ENCODE measurements at places on chromosomes 3 and 15.

DNA sequence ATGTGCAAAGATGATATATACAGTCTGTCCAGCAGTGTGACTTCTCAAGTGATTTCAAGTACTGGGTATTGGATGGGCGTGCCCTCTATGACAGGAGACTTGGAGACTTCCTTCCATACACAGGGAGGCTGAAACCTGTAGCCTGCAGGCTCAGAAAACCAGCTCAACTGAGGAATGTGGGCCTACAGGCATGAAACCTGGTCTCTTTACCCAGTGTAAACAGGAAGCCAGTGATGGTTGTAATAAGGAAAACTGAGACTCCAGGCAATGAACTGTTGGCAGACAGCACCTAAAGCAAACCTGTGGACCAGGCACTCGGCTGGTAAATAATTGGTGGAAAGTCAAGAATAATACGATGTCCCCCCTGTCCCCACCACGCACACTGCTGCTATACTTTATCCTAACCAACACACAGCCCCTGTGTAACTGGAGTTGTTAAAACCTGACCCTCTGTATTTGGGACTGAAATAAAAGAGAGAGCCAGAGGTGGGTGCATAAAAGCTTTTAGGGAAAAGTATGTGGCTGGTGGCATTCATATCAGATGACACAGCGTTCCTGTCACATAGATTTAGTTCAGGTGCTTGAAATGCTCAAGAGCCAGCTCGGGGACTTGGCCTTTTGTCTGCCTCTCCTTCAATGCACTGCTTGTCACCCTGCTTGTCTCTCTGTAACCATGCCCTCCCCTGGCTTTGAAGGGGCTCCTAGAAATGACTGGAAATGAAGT lies 144.7 kb downstream of the TPRG1 start:
- DNase-seq, result no peak

DNA sequence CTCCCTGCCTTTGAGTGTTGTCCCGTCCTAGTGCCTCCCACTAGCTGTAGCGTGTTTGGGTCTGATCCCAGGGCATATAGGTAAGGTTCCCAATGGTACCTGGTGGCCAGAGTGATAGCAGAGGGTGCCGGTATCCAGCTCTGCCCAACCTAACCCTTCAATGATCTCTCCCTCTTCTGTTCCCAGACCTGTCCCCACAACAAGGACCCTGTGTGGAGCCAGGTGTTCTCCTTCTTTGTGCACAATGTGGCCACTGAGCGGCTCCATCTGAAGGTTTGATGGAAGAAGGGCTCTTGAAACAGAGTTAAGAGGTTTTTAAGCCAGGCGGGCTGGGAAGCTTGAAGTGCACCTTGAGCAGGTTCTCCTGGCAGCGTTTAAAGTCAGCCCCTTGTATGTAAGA lies 35.5 kb downstream of the ESYT3 start:
- DNase-seq, result no peak

DNA sequence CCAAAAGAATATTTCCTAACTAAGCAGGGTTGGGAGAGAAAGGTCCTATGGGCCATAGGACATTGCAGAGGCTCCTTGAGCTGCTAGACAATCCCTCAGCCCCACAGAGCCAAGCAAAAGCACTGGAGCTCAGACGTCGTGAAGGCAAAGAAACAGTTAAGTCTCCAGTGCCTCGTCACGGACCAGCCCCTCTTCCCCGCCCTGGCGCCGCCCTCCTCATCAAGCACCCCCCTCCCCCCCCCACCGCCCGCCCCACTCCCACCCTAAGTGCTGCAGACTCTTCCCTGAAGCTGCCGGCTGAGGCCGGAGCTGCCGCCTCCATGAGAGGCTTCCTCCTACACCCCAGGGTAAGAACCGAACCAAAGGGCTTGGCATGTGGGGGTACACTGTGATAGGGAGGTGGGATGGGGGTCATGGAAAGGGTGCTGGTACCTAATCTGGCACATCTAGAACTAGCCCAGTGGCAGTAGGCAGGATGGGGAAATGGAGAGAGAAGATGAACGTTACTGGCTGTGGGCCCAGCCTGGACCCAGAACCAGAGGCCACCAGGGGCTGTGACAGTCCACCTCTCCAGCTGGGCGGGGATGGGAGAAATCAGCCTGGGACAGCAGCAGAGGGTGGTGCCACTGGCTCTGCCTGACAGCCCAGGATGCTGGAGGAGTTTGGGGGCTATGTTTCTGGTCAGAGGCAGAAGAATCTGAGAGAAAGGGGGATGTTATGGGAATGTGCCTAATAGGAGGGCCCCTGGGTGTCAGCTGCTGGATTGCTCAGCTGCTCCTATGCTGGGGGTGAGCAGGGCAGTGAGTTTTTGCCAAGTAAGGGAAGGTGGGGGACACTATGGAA lies at the start of gene MAP1A:
MAP1A (plus strand) TSS at position 255 of the 843 bp plus-strand sequence. CDS start 3,866 bp downstream, outside the sequence.
- no peak for DNase-seq

GRCh38 chr3:62546266-62546665 lies 172.9 kb upstream of the FEZF2 start:
- no peak for DNase-seq

DNA sequence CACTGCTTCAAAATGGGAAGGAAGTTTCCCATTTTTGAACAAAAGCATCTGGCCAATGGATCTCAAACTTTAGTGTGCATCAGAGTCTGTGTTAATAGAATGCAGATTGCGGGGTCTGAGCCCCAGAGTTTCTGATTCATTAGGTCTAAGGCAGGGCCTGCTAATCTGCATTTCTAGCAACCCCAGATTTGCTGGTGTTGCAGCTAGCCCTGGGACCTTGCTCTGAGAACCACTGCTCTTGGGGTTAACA lies 30.7 kb upstream of the USP3 start:
- DNase-seq, result no peak

- DNase-seq, result no peak
These were observed 190.5 kb downstream of the KCNH8 start for GRCh38 chr3:19338769-19339168.

- DNase-seq, result no peak
These were observed 21.2 kb upstream of the LMOD3 start for GRCh38 chr3:69143612-69144011.

- no peak for DNase-seq
These were observed 534.5 kb upstream of the KCNMB2 start for GRCh38 chr3:178001670-178002101.

GRCh38 chr3:140614001-140614400 lies 63.9 kb upstream of the TRIM42 start:
- no peak for DNase-seq

- no peak for DNase-seq
These were observed 3.2 kb upstream of the CPN2 start for GRCh38 chr3:194354315-194354714.

- no peak for DNase-seq
These were observed 5.1 kb downstream of the FAM107A start for GRCh38 chr3:58572013-58572633.

GRCh38 chr3:149342413-149343380 lies 9.3 kb upstream of the TM4SF18 start:
- peak; percentile 63 for DNase-seq

GRCh38 chr3:60154011-60154410 lies 1097.2 kb downstream of the FHIT start:
- DNase-seq, result no peak

DNA sequence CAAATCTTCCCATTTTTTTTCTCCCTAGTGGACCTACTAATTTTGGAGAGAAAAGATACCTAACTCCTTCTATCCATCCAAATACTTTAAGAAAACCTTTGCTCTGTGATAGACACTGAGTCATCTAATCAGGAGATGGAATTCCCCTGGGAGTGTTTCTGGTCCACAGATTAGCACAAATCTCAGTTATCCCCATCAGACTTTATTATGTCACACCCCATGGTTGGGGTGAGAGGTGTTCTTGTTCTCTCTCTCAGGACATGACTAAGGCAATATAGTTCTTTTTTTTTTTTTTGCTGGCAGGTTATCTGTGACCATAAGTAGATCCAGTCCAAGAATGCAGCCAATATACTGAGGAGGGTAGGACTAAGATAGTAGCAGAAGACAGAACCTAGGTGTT lies 15.8 kb downstream of the SLC9A9 start:
- no peak for DNase-seq

GRCh38 chr3:37995652-37996641 lies 5.4 kb downstream of the VILL start:
- DNase-seq, result no peak

- no peak for DNase-seq
These were observed 617.7 kb upstream of the NR2F2 start for GRCh38 chr15:95712785-95713184.

GRCh38 chr3:30612437-30613132 lies 6.2 kb downstream of the TGFBR2 start:
- no peak for DNase-seq

GRCh38 chr3:46926871-46927717 lies 49.5 kb downstream of the CCDC12 start:
- DNase-seq, result no peak

DNA sequence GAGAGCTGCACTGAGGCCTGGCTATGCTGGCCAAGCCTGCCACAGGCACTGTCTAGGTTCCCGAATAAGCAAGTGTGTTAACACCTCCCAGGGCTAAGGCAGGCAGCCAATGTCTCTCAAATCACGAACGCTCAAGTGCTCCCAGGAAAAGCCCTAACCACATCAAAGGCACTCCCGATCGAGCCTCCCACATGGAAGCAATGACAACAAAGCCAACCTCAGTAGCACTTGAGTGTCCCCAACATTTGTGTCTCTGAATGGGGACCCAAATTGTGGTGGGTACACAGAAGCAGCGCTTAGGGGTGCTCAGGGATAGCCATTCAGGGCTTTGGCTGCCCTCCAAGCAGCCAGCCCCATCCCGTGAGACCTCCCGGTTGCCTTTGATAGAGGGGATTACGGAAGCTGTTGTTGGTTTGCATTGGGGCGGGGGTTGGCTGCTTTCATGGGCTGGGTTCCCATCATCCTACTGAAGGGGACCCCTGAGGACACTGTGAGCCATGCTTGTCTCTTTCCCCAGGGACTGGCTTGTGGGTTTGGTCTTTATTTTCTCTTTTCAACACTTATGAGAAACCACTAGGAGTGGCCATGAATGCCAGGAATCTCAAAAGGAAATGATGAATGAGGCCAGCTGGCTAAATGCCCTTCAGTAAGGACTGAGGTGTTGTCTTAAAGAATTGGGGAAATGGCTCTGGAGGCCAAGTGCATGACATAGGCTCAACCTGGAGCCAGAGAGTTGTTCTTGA lies 234.1 kb upstream of the FEZF2 start:
- DNase-seq, result peak; percentile 58

DNA sequence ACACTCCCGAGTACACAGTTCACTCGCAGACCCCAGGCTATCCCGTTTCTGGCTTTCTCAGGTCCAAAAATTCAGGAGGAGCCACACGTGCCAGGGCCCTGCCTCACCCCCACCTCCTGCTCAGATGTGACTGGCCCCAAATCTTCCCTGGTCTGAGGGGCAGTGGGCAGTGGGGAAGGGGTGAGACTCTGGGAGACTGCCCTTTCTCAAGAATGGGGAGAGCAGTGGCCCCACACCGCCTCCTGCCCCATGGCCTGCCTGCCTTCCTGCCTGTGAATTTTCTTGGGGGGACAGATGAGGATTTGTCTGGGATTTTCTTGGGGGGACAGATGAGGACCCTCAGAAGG lies 174.6 kb downstream of the MEGF11 start:
- DNase-seq, result no peak

- DNase-seq, result peak; percentile 87
These were observed 636 bp upstream of the STT3B start for GRCh38 chr3:31531992-31532586.

DNA sequence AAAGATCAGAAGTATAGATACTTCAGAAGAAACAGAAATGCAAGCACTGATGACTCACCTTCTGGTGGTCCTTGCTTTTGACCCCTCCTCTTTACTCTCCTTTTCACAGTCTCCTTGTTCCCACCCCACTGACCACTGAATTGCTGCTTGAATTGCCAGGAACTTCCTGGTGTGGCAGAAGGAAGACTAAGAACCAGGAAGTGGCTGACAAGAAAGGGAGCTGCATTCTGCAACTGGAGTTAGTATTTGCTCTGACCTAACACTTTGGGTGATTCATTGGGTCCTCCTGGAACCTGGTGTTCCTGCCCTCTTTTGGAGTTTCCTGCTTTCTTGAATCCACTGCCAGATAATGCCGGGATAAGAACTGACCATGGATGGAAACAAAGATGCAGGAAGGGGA lies 23.0 kb downstream of the KY start:
- DNase-seq, result no peak

- no peak for DNase-seq
These were observed 674.0 kb downstream of the ZBBX start for GRCh38 chr3:166706094-166706493.

DNA sequence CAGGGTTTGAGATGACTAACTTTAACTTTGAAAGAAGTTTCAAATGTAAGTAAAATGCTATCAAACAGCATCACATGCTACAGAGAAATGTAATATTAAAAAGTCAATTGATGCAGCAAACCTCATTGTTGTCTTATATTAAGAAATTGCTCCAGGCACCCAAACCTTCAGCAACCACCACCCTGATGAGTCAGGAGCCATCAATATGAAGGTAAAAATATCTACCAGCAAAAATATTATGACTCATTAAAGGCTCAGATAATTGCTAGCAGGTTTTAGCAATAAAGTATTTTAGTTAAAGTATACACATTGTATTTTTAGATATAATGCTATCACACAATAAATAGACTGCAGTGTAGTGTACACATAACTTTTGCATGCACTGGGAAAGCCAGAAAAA lies 746.3 kb downstream of the ZPLD1 start:
- DNase-seq, result no peak

DNA sequence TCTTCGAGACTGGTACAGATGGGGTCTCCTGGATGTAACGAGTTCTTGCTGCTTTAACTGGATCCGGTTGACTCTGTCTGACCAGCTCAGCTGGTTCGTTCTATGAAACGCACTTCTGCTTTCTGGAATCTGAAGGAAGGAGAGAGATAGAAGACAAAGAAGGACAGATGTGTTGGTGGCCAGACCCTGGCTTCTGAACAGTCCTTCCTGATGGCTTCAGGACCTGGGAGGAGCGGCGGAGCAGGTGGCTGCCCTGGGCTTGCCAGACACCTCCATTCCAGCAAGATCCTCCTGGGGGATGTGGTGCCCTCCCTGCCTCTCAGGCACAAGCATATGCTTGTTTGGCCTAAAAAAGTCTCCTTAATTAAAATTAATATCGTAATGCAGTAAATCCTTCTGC lies 99.9 kb downstream of the APBA2 start:
- no peak for DNase-seq

GRCh38 chr3:45345846-45346580 lies 42.4 kb upstream of the LARS2 start:
- no peak for DNase-seq

DNA sequence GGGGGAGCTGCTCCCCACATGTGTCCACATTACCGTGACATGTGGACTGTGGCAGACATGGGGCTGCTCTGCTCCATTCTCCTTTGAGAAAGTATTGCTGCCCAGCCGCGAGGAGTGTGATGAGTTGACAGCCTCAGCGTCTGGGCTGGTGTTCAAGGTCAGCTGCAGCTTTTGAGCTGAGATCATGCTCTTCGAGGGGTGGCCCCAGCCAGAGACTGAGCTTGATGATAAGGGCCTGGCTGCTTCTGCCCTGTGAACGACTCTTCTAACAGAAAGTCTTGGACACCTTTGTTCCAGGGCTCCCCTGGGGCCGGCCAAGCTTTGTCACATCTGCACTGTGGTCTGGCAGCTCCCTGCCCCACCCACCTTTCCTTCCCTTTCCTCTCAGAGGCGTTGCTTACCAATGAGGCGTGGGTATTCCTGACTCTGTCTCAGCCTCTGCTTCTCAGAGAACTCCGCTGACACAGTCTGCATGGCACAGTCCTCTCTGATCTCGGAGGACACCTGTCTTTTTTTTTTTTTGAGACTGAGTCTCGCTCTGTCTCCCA lies 86.6 kb downstream of the CHRD start:
- no peak for DNase-seq

GRCh38 chr3:72618739-72619138 lies 229.5 kb downstream of the SHQ1 start:
- no peak for DNase-seq

GRCh38 chr15:48647962-48648361 lies 2.5 kb upstream of the FBN1 start:
- no peak for DNase-seq

All from GM04503 (cell line).